ENCODE measurements at places on chromosomes 1 and 21.

DNA sequence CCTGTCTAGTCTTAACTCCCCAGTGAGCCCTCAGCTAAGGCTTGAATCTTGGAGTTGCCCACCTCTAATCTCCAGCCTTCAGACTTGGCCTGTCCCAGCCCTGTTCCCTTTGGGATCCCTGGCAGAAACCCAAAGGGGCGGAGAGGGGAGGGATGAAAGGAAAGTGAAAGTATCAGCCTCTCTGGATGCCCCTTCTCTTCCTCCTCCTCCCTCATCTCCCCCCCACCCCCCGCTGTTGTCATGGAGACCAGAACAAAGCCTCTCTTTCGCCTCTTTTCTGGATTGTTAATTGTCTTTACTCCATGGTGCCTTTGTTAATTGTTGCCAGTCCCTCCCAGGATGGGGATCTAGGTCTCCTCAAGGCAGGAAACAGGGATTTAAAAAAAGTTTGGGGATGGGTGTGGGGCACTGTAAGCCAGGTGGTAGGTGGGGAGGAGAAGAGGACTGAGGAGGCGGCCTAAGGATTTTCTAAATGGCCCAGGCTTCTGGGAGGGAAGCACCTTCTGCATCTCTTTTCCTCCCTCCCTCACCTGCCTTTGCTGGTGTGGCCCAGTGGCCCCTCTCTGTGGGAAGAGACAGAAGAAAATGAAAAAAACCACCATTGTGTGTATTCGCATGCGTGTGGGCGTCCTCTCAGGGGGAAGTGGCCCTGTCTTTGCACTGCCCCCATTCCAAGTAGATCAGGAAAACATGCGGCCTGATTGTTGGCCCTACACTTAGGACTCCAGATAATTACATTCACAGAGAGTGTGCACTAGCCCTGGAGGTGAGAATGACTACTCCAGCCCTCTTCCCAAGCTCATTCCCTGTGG, 7.5 kb upstream of the SOX13 start:
- DNase-seq = no peak

DNA sequence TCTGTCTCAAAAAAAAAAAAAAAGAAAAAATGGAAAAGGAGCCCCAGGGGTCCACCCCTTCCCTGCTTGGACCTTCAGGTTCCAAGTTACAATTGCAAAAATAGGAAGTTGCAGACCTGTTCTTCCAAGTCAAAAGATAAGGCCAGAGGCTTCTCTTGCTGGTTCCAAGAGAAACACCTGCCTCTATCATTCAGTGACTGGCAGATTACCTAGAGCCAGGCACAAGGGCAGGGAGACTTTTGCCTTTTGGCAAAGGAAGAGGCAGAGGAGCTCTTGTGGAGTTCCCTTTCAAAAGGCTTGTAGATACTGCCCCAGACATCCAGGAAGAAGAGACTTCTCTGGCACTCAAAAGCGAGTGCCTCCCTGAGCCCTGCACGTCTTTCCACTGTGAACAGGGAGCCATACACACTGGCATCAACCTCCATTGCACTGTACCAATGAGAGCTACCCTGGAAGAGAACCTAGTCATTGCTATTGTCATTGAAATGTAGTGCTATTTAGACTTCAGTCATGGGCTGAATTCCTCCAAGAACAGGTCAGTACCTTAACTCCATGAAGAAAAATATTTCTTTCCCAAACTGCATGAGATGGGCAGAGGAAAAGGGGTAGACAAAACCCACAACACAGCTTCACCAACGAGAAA, 91.2 kb downstream of the LMX1A start:
- no peak for DNase-seq

DNA sequence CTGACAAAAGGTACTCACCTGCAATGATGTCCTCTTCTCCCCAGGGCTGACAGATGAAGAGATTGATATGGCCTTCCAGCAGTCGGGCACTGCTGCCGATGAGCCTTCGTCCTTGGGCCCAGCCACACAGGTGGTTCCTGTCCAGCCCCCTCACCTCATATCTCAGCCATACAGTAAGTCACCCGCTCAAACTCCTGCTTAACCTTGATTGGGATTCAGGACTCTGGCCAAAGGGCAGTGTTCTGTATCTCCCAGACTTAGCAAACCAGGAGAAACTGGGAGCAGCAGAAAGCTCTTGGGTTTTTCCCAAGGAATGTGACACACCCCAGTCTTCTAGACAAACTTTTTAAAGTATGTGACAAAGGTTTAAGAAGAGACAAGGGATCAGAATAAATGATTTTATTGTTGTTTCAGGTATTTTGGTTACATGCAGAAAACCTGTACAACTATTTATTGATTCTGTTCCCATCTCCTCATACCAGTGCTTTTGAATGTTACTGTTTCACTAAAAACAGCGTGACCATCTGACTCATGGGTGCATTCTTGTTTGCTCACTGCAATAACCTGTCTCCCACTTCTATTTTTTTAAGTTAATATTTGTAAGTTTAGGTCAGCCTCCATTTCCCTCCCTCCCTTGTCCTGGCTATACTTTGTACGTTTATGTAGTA, 124.6 kb downstream of the PEX14 start:
- no peak for DNase-seq

- DNase-seq = peak; percentile 31
Measured at GRCh38 chr1:31714442-31715086, 10.7 kb upstream of the COL16A1 start.

DNA sequence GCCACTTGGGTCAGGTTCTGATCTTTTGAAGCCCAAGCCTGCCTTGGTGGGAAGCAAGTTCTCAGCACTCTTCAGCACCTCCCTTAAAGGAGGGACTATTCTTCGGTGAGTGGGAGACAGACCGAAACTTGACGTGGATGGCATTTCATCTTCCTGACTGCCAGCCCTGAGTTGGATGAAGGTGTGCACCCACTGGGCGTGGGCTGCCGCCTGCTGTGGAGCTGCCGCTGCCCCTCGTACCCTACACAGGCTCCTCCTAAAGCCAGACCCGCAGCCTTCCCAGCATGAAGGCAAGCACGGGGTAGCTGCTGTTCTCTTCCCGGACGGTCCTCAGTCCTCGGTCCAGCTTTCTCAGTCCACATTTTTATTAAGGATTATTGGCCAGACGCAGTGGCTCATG, 84.2 kb downstream of the SLC66A1 start:
- no peak for DNase-seq

GRCh38 chr1:45765999-45766792, 15.7 kb upstream of the IPP start:
- no peak for DNase-seq

DNA sequence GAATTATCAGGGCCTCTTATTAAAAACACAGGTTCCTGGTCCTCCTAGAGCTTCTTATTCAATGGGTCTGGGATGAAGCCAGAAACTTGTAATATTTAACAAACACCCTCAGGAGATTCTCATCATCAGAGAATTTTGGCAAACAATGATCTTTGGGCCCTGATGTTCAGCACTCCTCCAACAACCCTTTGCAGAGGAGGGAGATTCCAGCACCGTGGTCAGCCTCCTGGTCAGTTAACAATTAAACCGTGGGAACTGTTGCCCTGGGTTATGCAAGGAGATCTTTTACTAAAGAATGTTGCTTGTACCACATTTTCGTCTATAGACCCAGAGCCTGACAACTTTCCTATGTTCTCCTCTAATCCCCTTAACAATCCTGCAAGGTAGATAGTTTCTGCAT, 294.4 kb downstream of the PLPP3 start:
- DNase-seq = no peak

- DNase-seq = no peak
Measured at GRCh38 chr21:28418726-28419514, 573.8 kb downstream of the LTN1 start.

DNA sequence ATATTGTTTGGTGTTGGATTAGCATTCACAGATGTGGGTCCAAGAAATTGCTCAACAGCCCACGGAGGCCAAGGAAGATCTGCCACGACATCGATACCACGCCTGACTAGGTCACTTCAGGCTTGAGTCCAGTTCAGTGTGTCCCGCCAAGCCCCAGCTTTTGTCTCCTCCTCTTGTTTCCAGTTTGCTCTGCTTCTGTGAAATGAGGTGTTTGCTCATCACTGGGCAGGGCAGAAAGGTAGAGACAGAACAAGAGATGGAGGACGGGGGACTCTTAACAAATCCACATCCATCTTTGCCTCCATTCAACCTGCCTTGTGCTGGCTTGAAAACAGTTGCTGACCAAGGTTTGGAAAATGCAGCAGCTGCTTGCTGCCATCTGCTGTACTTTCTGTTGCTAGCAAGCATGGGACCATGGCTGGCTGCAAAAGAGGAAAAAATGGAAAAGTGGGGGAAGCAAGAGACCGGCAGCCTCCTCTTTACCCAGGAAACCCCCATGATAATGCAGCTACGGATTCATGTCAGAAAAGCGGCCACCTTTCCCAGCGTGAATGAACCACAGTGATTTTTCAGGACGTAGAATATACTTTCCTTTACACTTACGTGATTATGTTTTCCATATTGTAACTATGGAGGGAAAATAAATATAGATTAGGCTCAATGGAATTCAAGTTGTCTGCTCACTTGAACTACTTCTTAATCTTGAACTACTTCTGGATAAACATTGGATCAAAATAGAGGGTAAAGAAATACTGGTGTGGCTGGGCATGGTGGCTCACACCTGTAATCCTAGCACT, 80.2 kb upstream of the GREM2 start:
- DNase-seq = no peak

- no peak for DNase-seq
Measured at GRCh38 chr1:232045139-232045994, 418.8 kb downstream of the DISC1 start.

DNA sequence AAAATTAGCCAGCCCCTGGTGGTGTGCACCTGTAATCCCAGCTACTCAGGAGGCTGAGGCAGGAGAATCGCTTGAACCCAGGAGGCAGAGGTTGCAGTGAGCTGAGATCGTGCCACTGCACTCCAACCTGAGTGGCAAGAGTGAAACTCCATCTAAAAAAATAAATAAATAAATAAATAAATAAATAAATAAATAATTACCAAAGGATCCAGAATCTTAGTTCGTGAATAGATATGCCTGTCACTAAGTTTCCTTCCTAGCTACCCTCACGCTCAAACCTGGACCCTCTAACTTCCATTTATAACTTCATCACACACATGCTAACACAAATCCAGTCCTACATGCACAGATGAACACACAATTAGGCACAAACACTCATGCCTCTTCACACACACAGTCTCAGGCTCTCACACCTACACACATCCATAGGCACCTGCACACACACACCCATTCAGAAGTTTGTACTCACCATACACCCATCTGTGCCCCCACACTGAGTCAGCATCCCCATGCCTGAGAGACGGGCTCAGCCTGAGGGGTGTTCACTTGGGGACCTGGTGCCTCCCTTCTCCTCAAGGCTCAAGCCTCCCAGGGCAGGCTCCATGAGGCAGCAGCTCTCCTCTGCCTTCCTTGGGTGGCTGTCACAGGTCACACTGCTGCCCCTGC, 61.5 kb downstream of the LACTBL1 start:
- no peak for DNase-seq

DNA sequence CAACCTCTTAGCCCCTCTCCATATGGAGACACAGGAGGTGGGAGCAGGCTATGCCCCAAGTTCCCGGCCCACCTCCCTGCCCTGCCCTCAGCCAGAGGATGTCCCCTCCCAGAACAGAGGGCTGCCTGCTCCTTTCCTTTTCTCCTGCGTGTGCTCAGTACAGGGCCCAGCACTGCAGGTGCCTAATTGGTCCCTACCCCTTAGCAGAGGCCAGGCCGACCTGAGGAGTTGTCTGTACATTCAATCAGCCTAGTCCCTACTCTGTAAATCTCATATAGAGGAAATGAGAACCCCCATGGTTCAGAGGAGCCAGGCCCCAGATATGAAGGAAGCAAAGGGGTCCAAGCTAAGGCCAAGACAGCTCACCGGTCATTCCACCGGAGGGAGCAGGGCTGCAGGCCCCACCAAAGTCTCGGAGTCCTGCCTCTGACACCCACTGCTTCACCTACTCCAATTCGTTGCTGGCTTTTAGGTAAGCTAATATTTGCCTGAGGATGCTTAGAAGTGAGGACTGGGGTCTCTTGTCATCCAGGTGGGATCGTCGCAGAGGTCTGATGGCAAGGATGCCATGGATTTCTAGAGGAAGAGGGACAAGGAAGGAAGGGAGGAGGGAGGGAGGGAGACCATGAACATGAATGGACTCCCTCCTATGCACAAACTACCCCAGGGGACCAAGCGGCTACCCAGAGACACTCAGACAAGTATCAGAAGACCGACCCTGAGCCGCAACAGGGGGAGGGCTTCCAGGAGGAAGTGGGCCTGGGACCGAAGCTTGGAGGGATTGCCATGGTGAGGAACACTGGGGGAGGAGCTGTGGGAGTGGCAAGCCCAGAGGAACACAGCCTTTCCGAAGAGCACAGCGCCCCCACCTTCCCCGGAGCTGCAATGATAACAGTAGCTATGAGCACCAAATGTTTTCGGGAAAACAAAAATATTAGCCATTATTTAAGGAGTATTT, 30.4 kb upstream of the FOXO6 start:
- no peak for DNase-seq

DNA sequence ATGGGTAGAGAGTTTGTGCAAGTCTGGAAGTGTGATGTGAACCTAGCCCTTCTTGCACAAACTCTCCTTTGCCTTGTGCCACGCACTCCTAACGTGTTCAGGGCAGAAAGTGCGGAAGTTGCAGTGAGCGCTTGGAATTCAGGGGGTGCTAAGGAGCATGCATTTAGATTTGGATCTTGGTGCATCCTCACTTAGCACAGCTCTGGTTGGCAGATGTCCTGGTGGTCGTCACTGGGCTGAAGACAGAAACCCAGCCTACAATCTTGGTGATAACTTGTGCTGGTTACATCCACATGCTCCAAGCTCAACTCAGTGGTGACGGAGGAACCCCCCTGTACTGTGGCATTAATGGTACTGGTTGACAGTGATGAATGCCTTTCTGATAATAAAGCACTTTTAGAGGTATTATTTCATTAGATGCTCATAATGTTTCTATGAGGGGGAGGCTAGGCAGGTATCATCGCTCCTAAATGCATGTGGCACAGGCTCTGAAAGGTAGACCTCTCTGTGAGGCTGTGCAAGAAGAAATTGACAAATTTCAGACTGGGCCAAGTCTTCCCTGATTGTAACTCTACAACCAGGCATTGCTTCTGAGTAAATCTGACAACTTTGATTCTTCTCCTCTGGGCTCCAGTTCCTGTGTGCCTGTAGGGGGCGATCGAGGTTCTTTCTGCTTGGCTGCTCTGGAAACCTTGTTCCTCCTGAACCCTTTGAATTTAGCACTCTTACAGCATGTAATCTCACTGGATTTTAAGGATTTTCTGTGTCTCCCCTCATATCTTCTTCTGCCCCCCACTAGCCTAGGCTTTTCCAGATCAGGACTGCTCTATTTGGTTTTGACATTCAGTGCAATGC, 40.6 kb downstream of the MAPKAPK2 start:
- DNase-seq = peak; percentile 51

- DNase-seq = no peak
Measured at GRCh38 chr1:162942916-162943559, 82.1 kb upstream of the CCDC190 start.

GRCh38 chr1:204516180-204516879, at the start of gene MDM4:
MDM4 (plus strand) TSS chr1:204516406; CDS start chr1:204525519, 9,113 bp downstream.
- DNase-seq = peak; percentile 96
